ENCODE measurements at places on chromosomes 16 and 17.

GRCh38 chr16:57555831-57556230 lies 13.4 kb downstream of the ADGRG5 start:
- no peak for DNase-seq

- DNase-seq, result no peak
Measured at GRCh38 chr17:57881783-57882351, 32.0 kb upstream of the MRPS23 start.

GRCh38 chr17:12732366-12732765 lies 56.9 kb upstream of the ARHGAP44 start:
- DNase-seq, result no peak

DNA sequence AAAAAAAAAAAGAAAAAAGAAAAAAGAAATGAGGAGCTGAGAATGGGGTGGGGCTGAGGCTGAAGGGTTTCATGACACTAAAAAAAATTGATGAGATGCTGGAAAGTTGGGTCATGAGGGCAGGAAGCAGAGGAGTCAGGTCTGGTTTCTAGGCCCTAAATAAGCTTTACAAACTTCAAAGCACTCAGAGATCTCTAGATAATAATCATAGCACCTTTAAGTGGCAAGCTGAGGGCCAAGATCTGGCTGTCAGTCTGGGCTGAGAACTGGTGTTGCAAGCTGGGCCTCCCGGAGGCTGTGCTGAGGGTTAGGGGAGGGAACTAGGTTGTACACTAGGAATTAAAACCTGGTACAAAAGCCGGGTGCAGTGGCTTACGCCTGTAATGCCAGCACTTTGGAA lies 6.4 kb downstream of the ZNF764 start:
- DNase-seq, result no peak

DNA sequence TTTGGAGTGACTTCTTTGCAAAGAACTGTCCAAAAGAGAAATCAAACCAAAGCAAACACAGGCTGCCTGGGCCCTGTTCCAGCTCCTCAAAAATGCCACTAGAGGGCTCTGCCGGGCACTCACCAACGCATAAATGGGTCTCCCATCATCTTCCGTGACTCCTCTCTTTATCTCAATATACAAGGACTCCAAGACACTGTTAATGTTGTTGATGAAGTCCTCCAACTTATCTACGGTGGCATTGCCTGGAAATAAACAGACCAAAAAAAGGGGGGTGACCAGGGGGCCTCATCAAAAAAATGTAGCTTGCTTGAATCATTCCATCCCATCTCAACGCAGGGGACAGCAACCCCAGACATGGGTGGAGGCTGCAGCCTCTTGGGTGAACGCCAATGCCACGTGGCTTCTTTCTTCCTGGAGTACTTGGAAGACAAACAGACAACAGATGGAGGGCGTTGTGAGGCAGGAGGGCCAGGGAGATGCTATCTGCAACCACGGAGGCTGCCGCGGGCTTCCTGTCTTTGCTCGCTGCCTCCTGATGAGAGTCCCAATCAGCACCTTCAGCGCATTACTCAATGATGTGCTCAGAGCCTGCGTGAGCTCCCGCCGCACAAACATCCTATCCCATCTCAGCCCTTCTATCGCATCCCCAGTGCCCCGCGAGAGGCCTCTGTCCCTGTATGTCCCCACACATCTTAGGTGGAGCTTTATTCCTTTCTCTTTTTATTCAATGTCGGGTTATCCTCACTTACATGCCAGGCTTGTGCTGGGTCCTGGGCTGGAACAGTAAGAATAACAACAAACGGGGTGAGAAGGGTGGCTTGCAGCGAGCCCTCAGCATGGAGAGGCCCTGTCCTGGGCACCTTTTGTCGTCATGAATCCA lies 32.0 kb downstream of the KDM8 start:
- no peak for DNase-seq

GRCh38 chr17:58492238-58493121 lies 4.3 kb upstream of the HSF5 start:
- no peak for DNase-seq

GRCh38 chr17:79520167-79521165 lies 90.4 kb downstream of the RBFOX3 start:
- no peak for DNase-seq

GRCh38 chr17:48471817-48472410 lies 41.9 kb upstream of the SKAP1 start:
- no peak for DNase-seq

GRCh38 chr16:84785843-84786581 lies 33.8 kb upstream of the CRISPLD2 start:
- peak; percentile 27 for DNase-seq

- DNase-seq, result no peak
Measured at GRCh38 chr16:84725481-84726078, 25.8 kb downstream of the USP10 start.

DNA sequence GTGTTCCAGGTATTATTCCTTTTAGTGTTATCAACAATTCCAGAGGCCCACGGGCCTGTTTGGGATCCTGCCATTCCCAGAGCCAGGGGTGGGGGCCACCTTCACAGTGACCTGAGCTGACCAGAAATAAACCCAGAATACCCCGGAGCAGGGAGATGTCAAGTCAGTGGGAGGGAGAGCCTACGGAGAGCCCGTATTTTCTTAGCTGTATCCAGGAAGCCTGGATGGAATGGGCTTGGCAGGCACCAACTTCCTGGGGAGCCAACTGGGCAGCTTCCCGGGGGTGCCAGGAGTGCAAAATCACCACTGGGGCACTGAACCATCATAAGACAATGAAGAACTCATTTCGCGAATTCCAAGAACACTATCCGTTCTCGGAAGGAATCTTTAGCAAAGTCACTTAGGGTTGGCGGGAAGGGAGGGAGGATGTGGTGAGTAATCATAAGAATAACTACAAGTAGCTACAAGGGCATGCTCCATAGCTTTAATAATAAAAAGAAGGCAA lies 13.2 kb upstream of the MRTFB start:
- no peak for DNase-seq

DNA sequence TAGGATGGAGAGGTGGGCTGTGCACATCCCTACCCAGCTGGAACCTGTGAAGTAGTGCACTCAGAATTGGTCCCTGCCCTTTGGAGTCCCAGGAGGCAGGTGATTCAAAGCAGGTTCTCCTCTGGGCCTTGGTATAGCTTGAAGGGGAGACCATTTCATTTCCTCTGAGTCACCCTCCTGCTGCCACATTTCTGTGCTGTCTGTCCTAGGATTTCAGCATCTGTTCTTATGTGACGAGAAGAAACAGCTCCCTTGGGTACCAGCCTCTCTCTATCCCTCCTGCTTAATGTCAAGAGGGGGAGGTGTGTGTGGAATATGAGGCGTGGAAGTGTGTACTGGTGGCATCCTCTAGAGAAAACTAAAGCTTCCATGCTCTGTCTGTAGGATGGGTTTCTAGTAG lies 5.0 kb upstream of the NFE2L1 start:
- DNase-seq, result no peak

DNA sequence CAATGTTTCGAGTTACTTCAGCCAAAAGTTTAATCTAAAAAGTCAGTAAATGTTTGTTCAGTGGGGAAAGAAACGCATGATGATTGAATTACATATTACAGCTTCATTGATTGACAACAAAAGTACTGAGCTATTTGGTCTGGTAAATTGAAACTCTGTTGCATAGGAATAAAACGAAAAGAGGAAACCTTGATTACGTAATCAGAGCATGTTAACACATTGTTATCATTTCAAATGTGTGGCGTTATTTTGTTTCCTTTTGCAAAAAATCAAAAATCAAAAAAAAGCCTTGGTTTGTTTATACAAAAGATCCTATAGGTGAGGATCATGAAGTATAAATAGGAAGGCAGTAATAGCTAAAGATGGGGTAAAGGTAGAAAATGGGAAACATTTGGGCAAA lies 19.5 kb upstream of the CA10 start:
- DNase-seq, result no peak

DNA sequence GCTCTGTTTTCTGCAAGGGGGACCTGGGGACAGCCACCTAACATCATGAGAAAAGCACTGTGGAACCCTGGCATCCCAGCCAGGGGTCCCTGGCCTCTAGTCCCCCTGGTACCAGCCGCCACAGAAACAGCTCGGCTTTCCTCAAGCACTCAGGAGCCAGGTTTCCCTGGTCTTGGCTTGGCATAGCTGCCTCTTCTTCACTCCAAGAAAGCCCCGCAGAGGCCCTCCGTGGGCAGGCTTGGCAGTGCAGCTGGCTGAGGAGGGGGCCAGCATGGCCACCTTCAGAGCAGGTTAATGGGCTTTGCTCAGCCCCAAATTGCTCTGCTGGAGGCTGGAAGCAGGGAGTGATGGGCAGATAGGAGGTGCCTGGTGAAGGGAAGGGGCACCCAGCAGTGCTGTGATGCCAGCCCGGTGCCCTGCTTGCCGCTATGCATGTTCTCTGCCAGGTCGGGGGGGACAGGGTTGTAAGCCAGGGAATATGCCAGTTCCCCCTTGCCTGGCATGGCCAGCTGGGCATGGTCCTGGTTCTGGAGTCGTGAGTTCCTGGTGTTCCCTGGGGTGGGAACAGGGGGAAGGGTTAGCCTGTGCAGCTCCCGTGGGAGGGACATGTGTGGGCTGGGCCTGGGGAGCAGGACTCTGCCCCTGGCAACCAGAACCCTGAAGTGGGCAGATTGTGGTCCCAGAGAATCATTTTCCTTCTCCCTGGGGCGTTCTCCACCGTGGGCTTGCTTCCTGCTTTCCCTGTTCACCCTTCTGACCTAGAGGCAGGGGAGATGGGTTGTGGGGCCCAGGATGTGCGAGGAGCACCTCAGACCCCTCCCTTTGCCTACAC lies 3.2 kb downstream of the ANKRD13B start:
- no peak for DNase-seq

Data from NCI-H2107 (cell line).